ENCODE measurements at places on chromosomes 2 and 18.

- peak; percentile 79 for DNase-seq
These were observed at the start of gene SCRN3 for GRCh38 chr2:174395284-174395968. Gene SCRN3 (plus strand): TSS chr2:174395730. CDS start chr2:174398284, 2,554 bp downstream.

- no peak for DNase-seq
These were observed 1.3 kb downstream of the CYP27C1 start for GRCh38 chr2:127218812-127219170.

GRCh38 chr2:148720501-148721001, 76.0 kb downstream of the EPC2 start:
- DNase-seq, result no peak

DNA sequence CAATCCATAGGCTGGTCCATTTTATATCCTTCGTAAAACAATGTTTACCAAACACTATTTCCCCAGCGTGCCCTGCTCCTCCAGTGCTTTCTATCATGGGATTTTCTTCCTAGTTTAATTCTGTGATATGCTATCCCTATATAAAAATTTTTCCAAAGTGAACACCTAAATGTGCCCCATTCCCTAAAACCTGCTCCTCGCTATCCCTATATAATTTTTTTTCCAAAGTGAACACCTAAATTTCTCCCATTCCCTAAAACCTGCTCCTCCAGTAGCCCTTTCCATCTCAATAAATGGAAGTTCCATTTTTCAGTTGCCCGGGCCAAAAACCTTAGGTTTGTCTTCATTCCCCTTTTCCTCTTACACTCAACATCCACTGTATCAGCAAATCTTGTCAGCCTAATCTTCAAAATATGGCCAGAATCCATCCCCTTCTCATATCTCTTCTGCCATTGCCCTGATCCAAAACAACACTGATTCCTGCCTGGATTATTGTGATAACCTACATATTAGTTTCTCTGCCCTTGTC, 26.1 kb downstream of the APOB start:
- DNase-seq, result no peak

- no peak for DNase-seq
These were observed 30.0 kb downstream of the THNSL2 start for GRCh38 chr2:88199912-88200682.

DNA sequence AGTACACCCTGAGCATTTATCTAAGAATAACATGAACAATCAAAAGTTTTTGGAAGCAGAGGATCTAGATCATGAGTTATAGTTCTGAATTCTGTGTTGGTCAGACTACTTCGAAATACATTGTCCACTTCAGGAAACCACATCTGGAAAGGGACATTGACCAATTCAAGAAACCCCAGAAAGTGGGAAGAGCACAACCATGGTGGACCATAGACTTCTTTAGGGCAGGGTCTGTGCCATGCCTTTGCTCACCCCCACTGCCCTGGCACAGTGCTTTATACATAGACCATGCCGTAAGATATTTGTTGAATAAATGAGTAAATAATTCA, 44.3 kb upstream of the CYP1B1 start:
- no peak for DNase-seq

DNA sequence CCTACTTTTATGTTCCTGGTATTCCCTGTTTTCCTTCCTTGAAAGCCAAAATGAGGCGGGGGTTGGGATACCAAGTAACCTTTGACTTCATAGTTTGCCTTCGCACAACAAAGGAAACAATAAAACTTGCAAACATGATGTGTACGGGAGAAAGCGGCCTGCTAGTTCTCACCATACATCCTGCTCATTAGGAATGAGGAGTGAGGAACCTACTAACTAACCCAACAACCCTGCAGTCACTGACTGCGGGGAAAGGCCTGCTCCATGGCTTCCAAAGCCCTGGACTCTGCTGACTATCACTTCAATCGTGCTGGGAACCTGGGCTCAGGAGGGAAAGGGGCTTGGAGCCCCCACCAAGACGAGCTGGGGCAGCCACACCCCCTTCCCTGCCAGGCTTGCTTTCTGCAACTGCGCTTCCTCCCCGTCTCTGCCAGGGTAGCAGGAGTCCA, 24.2 kb downstream of the RPL31 start:
- DNase-seq, result no peak
